ENCODE measurements at places on chromosomes 4 and X. TPM values are rescaled to one million over a fixed set of nuclear protein-coding genes. Genes with fewer than 3 reads are reported as not detected.

DNA sequence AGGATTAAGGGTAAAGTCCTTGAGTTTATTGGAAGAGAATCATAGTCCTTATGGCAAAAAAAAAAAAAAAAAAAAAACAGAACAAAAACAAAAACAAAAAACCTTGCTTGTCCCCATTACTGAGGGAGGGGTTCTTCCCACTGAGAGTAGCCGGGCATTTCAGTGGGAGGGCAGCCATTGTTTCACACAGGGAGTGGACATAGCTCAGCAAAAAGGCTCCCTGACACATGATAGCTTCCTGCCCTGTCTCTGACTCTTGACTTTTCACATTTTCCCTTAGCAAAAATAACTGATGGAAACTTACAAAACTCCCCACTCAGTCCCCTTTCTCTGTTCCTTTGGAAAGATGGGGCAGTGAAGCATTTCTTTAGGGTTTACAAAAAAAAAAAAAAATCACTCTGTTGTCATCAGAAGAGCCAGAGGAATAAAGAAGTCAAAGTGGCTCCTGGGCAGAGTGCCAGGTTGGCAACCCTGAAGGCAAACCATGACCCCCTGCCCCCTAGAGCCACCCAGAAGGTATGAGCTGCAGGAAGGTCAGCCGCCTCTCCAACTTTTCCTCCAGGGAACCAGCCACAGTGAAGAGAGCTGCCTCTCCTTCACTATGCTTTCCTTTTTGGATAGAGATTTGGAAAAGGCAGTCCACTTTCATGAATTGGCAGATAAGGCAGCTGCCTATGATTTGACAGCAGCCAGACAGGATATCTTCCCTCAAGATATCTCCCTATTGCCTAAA, 170.6 kb downstream of the KDR start:
- no peak for DNase-seq

DNA sequence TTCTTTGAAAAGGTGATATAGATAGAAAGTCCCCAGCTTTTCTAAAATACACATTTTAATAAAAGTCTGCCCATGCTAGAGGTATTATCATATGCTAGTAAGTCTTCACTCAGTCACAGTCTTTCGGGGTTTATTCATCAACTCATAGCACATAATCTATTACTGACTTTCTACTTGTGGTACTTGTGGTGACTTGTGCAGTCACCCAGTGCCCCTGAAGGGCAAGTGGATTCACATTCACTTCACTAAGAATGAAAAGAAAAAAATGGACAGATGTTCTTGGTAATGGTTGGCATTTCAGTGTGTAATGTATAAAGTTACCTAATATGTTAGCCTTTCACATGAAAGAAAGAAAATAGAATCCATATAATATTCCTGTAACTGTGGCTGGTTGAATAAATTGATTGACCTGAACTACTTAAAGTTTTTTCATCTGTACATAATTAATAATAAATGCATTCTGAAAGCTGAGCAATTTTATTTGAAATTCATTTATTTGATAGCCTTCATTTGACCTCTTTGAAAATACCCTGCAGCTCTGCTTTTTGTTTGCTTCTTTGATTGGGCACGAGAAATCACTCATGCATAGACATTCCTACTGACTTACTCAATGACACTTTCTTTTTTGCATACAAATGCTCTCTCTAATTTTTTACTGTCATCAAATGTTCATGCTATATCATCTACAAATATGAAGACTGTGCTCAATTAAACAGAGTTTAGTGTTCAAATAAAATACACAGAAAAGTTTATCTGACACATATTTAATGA, 39.5 kb upstream of the ZNF330 start:
- no peak for DNase-seq

GRCh38 chr4:79272126-79272525, 53.7 kb downstream of the NAA11 start:
- no peak for DNase-seq

- DNase-seq = no peak
These were observed 60.6 kb downstream of the GSPT2 start for GRCh38 chrX:51803833-51804232.

- DNase-seq = no peak
These were observed 196.4 kb downstream of the PCDH7 start for GRCh38 chr4:30916337-30917274.

GRCh38 chrX:12709047-12709446, 82.2 kb upstream of the PRPS2 start:
- no peak for DNase-seq

- no peak for DNase-seq
These were observed 210.1 kb upstream of the FAT4 start for GRCh38 chr4:125104616-125105015.

The CFAP299 gene
- not detected for polyA plus RNA-seq

The H2BW1 gene
- polyA plus RNA-seq = not detected

The NLGN3 gene
- polyA plus RNA-seq = not detected

The ANK2 gene
- not detected for polyA plus RNA-seq

The LRP2BP gene
- polyA plus RNA-seq = 0.04 TPM

Data from CD14-positive monocyte (primary cell).